ENCODE measurements at places on chromosomes 16 and 17. TPM values are rescaled to one million over a fixed set of nuclear protein-coding genes. Genes with fewer than 3 reads are reported as not detected.

The BEAN1 gene
- not detected for polyA plus RNA-seq

The ZNF689 gene
- polyA plus RNA-seq = 4.0 TPM

The HASPIN gene
- polyA plus RNA-seq = 1.3 TPM

The SLC16A11 gene
- polyA plus RNA-seq = not detected

The CCL23 gene
- polyA plus RNA-seq = not detected

The PRDM7 gene
- polyA plus RNA-seq = not detected

The NOG gene
- 0.64 TPM for polyA plus RNA-seq

The WSCD1 gene
- polyA plus RNA-seq = 0.20 TPM

The ZNF594 gene
- 4.5 TPM for polyA plus RNA-seq

The TRPV3 gene
- 0.46 TPM for polyA plus RNA-seq

The CACNG5 gene
- polyA plus RNA-seq = not detected

The GFAP gene
- polyA plus RNA-seq = 0.46 TPM

The HLF gene
- polyA plus RNA-seq = not detected

The STAT3 gene
- 77.1 TPM for polyA plus RNA-seq

The CDRT15L2 gene
- polyA plus RNA-seq = not detected

The CCDC47 gene
- polyA plus RNA-seq = 52.2 TPM

The VKORC1 gene
- polyA plus RNA-seq = 210 TPM

All from AG04450 (cell line).